ENCODE measurements at places on chromosomes 11 and 22.

- peak; percentile 37 for DNase-seq
Measured at GRCh38 chr22:35457729-35458546, 58.0 kb downstream of the MCM5 start.

- DNase-seq, result no peak
Measured at GRCh38 chr22:20968281-20968977, 1.4 kb downstream of the AIFM3 start.

GRCh38 chr11:12691473-12691872 lies 17.3 kb downstream of the TEAD1 start:
- DNase-seq, result no peak

DNA sequence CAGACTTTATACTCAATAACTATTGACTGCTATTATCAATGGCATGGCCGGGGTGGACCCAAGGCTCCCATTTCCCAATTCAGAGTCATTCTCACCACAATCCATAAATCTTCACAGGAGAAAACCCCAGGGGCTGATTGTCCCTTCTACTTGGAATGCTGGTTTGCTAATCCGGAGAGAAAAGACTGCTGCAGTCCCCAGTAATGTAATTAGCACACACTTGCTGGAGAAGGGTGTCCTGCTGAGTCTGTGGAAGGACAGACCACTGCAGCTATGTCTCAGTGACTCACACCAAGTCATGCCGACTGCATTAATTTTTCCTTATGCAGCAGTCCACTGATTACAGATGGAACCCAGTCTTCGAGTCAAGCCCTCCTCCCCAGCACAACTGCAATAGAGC lies 5.9 kb upstream of the ETS1 start:
- no peak for DNase-seq

GRCh38 chr11:44915621-44916020 lies 35.1 kb downstream of the TP53I11 start:
- DNase-seq, result no peak

- no peak for DNase-seq
Measured at GRCh38 chr11:124200671-124201070, 17.5 kb downstream of the OR10D3 start.

GRCh38 chr11:59009661-59010060 lies 70.4 kb downstream of the GLYATL1 start:
- no peak for DNase-seq

DNA sequence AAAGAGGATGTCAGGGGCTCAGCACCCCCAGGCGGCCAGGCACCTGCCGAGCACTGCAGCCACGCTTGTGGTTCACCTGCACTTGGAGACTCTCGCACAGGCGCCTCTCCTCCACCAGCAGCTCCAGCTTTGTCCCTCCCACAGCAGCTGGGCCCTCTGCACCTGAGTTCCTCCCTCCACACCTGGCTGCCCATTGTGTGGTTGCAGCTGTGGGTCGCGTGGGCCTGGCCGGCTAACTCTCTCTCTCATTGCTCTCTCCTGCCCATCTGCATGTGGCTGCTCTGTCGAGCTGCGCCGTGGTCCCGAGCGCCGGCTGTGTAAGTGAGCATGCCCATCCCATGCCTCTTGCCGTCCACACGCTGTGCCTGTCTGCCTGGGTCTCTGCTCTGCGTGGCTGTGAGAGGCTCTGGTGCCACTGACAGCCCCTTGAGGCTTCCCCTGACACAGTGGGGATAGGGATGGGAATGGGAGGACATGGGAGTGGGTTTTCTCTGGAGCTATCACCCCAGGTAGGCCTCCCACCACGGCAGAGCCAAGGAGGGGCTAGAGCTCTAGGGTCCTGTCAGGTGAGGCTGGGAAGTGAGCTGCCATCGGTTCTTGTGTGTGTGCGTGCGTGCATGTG lies 8.5 kb upstream of the ACR start:
- no peak for DNase-seq

DNA sequence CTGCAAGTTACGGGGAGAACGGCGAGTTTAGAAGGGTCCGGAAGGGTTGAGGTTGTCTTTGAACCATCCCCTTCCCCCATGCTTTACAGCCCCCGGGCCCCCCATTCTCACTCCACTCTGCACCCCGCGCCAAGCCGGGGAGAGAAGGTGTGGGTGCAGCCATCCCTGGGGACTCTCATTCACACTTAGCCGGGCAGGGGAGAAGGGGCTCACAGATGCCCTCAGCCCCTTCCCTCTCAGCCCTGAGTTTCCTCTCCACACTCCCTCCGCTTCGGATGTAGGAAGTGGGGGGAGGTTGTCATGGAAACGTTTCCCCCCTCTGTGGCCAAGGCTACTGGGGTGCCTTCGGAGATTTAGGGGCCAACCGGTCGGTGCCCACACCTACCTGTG lies 334 bp downstream of the CADM1 start:
- DNase-seq, result no peak

DNA sequence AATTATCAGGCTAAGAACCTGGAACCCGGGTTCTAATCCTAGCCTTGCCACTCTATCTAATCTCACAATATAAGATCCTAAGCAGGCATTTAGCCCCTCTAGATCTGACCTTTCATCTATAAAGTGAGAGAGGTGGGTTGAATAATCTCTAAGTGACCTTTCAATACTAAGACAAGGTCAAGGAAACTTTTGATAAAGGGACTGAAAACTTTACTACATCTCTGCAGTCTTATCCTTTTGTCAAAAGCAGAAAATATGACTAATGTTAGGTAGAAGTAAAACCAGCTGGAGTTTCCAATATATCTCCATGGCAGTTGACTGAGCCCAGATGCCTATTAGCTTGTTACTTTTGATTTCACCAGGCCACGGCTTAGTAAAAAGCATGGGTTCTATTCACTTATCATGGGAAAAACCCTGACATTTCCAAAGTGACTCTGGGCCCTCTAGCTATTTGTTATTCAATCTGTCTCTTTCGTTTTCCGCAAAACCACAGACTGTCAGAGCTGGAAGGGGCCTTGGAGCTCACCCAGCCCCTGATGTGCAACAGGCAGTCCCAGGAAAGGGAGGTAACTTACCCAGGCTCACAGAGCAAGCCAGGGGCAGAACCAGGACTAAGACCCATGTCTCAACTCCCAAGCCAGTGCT lies 75.8 kb downstream of the RAB30 start:
- no peak for DNase-seq

DNA sequence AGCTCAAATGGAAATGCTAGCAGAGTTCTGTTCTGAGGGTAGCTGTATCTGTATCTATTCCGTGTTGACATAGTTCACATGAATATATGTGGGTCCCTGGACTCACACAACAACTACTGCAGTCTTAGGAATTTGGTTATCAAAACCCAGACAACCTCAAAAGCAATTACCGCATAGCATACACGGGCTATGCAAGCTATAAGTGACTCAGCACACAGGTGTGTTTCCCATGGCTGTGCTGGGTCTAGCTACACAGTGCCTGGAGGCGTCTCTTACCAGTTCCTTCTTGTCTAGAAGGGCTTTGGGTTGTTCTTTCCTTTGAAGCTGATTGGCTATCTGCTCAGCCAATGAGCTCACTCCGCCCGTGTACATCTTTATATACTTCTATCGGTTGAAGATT lies 98.2 kb upstream of the BID start:
- no peak for DNase-seq

- no peak for DNase-seq
Measured at GRCh38 chr11:86676533-86677154, 4.2 kb upstream of the ME3 start.

DNA sequence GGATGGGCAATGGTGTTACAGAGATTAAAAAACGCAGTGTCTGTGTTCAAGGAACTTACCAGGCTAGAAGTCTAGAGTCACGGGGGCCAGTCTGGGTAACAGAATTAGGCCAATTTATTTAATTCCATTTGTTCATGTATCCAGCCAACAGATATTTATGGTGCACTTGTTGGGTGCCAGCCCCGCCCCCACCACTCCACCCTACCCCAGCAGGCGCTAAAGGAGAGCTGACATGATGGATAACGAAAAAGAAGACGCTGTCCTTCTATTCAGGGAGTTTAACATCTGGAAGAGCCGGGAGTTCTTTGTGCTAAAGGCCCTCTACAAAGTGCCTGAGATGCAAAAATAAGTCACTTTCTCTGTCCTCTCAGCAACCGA lies 1.1 kb upstream of the BMAL1 start:
- DNase-seq, result no peak

- no peak for DNase-seq
Measured at GRCh38 chr11:35388061-35388460, 31.3 kb downstream of the SLC1A2 start.

- no peak for DNase-seq
Measured at GRCh38 chr11:32874132-32874531, 18.5 kb upstream of the QSER1 start.

DNA sequence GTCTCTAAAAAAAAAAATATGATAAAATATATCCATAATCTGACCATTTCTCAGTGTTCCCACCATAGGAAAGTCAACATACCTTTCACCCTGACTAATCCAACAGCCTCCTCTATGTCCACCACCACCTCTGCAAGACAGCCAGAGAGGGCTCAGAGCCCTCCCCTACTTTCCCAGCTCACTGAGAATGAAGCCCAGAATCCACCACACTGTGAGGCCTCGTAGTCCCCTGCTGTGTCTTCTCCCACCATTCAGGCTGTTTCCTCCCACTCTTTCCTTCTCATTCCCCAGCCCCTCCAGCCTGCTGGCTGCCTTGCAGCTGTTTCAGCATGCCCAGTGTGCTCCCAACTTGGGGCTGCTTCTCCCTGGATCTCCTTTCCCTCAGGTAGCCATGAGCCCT lies 27.0 kb downstream of the SGSM3 start:
- DNase-seq, result no peak

DNA sequence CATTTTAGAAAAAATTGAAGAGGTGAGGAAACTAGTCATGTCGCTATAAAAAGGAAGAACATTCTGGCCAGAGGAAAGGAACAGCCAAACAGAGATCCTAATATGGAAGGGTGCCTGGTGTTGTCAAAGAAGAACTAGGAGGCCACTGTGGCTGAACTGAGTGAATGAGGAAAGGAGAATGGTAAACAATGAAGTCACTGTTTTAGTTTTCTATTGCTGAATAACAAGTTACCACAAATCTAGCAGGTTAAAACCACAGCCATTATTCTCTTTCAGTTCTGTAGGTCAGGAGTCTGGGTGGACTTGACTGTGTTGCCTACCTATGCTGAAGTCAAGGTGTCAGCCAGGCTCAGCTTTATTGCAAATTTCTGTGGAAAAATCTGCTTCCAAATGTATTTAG lies 549.3 kb upstream of the CCDC90B start:
- no peak for DNase-seq

DNA sequence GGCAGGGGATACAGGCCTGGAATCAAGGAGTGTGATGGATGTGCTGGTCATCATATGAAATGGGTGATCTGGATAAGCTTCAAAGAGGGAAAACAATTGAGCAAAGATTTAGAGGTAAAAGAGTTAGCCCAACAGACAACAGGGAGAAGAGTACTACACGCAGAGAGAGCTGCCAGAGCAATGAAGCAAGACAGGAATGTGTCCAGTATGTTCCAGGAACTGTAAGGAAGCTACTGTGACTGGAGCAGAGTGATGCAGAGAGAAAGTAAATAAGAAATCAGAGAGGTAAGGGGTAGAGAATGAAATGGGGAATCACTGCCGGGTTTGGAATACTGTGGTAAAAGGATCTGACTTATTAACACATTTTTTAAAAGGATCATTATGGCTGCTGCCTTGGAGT lies 255.1 kb downstream of the DCDC1 start:
- no peak for DNase-seq

DNA sequence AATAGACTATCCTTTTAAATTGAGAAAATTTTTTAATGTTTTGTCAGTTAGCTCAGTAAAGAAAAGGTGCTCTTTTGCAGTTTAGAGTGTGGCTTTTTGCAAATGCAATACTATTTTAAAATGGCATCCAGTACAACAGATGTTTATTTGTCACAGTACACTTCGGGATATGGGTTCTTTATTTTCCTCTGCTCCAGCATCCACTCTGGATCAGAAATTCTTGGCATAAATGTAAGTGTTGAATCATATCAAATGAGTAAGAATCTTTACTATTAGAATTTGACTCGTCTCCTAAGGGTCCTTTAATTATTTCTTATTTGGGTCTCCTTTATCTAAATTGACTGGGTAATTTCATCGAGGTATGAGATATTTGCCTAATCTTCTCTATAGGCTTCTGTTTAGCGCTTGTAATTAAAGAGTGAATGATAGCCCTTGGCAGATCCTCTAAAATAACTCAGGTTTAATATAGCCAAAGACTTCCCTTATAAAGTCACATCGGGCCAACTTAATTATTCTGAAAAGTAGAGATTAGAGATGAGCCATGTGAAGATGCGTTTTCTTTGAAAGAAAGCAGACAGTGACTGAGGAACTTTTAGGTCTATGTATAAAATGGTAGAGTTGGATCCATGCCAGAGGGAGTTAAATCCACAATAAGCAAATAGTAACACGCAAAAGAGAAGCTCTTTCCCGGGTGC lies 132.7 kb downstream of the CASP12 start:
- DNase-seq, result no peak

All from RKO (cell line).